Panc1 (cell line): ENCODE measurements at places on chromosomes 3 and 15. TPM values are rescaled to one million over a fixed set of nuclear protein-coding genes. Genes with fewer than 3 reads are reported as not detected.

Gene IL17RD
- 3.5 TPM for total RNA-seq

Gene TMCO5A
- total RNA-seq: not detected

Gene CEP97
- total RNA-seq: 17.4 TPM

Gene ANKDD1A
- total RNA-seq: 6.8 TPM

Gene LRRC2
- not detected for total RNA-seq
